ENCODE measurements at places on chromosomes 16 and 17. TPM values are rescaled to one million over a fixed set of nuclear protein-coding genes. Genes with fewer than 3 reads are reported as not detected.

GRCh38 chr16:85735225-85735635 is 15.7 kb downstream of the C16orf74 start:
- DNase-seq: no peak
- H3K4me3 ChIP-seq: no peak overlapping the region
- H3K27me3 ChIP-seq: peaks cover 2% of the 10 kb centered on the region
- no peak overlapping the region for H3K27ac ChIP-seq
- no peaks in the 10 kb centered on the region for H3K36me3 ChIP-seq

GRCh38 chr16:12160815-12161550 is 184.4 kb downstream of the SNX29 start:
- H3K4me3 ChIP-seq: no peak overlapping the region
- H3K27me3 ChIP-seq: peaks cover 9% of the 10 kb centered on the region
- DNase-seq: no peak
- no peak overlapping the region for H3K27ac ChIP-seq
- no peaks in the 10 kb centered on the region for H3K36me3 ChIP-seq
- no peaks in the 10 kb centered on the region for H3K4me1 ChIP-seq

DNA sequence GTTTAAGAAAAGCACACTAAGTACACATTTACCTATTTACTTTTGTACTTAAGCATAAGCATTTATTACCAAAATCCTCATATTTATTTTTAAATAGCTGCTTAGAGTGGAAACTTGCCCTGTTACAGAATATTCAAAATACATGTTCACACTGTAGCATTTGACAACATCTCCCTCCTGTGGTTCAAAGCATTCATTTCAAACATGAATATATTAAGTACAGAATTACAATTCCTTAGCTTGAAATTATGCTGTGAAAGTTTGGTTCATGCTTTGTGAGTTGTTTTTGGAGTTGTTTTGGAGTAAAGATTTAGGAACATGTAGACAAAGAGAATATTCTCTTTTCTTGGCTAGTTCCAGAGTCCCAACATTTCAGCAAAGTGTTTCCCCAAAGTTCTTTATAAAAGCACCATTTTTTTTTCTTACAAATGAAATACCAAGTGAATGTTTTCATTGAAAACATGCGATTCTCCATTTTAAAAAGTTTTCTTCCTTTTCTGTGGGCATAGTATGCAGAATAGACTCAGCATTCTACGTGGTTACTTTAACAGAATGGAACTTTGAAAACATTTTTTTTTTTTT is 33.2 kb downstream of the TUBD1 start:
- H3K4me3 ChIP-seq: no peak overlapping the region
- no peaks in the 10 kb centered on the region for H3K27me3 ChIP-seq
- DNase-seq: no peak
- no peak overlapping the region for H3K27ac ChIP-seq
- H3K4me1 ChIP-seq: no peaks in the 10 kb centered on the region
- H3K36me3 ChIP-seq: peaks cover 7% of the 10 kb centered on the region

The ZNF385C gene
- total RNA-seq: 1.7 TPM

The CTRB1 gene
- not detected for total RNA-seq
